ENCODE measurements at places on chromosomes 1 and 21.
A peak's percentile ranks its signal among the peaks of the same experiment; 100 is the strongest.

DNA sequence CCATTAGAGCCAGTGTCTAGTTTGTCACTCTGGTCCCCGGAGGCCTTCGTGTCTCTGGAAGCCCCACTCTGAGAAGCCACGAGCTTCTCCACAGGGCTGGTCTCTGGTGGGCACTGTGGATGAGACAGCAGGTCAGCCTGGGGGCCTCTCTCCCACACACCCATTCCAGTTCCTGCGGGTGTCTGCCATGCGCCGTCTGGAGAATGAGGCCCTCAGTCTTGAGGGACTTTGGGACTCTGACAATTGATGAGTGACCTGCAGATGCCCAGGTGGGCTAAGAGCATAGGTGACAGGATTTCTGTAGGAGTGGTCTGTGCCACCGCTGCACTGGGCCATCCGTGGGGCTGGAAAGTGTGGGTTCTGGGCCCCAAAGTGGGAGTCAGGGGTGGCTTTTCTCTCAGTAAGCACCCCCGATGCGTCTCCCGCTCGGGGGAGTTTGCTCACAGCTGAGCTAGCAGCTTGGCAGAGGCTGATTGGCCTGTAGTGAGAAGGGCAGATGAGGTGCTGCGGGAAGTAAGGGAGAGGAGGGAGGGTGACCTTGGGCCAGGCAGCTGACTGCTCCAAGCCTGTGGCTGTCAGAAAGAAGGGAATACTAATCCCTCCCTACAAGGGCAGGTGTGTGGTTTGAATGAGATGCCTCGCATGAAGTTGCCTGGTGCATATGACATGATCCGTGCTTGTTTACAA lies 26.4 kb downstream of the LHX4 start:
- DNase-seq, result no peak

GRCh38 chr21:38416791-38417190 lies 81.5 kb downstream of the ERG start:
- no peak for DNase-seq

DNA sequence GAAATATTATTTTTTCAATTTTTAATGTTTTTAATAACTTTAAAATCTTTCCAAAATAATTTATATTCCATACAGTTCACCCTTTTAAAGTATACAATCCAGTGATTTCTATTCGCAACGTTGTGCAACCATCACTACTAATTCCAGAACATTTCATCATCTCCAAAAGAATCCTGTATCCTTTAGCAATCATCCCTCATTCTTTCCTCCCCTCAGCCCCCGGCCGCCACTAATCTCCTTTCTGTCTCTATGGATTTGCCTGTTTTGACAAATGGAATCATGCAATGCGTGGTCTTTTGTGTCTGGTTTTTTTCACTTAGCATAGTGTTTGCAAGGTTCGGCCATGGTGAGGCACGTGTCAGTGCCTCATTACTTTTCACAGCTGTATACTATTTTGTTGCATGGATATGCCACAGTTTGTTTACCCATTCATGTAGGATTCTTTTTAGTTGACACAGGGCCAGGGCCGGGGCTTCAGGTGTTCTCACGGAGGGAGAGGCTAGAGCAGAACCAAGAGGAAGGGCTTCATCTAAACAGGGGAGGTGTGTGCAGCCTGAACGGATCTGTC lies 40.6 kb upstream of the ZBTB40 start:
- no peak for DNase-seq

DNA sequence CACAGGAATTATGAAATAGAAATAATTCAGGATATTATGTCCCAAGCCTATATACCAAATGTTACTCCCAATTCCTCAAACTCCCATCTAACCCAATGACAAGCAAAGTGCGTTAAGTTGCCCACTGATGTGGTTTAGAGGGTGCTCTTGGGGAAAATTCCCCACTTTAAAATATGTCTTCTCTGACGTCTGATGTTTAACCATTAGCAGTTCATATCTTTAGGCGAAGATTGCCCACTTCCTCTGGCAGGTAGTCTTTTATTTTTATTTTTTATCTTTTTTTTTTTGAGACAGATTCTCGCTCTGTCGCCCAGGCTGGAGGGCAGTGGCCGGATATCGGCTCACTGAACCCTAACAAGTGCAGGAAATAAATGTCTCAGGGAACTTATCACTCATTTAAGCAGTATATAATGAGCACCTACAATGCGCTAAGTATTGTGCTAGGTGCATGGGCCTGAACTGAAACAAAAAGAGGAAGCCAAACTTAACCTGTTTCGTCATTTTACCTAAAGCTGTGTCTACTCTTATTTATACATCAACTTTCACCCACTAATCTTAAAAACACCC lies 1.3 kb upstream of the LYST start:
- no peak for DNase-seq

- no peak for DNase-seq
These were observed 118.9 kb downstream of the GDAP2 start for GRCh38 chr1:117810553-117810952.

GRCh38 chr1:54808443-54809207 lies 7.5 kb upstream of the TTC22 start:
- DNase-seq, result no peak

- DNase-seq, result no peak
These were observed 63.9 kb upstream of the GRIK3 start for GRCh38 chr1:37098237-37098636.

GRCh38 chr1:170640581-170640980 lies 23.4 kb upstream of the PRRX1 start:
- DNase-seq, result no peak

- DNase-seq, result peak; percentile 47
These were observed 855 bp upstream of the IVNS1ABP start for GRCh38 chr1:185317886-185318310.

DNA sequence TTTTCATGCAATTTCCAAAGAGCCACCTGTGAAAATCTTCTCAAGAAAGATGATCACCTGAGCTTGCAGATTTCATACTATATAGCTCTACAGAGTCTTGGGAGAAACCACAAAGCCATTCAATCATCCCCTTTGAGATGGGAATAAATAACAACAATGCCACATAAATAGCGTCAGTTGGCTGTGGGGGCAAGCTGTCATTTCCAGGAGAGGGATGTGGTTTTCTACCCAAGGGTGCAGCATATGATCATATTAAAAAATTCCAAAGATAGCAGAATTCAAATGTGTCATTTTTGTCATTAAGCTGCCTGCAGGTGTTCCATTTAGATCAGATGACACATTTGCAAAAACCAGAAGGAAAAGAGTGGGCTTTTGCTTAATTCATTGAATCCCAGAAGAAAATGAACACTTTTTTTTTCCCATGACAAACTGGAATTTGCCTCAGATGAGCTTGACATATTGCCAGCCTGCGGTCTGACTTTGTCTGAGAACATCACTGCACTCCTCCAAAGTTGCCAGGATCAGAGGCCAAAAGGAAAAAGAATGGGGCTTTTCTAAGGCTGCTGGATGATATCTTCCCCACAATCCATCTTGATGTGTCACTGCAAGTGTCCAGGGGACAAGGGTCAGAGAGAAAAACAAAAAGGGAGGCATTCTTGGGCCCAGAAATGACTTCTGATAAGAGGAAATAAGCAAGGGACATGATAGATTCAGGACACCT lies 314.1 kb upstream of the USP25 start:
- DNase-seq, result no peak

GRCh38 chr1:18989176-18989799 lies 32.8 kb upstream of the IFFO2 start:
- DNase-seq, result no peak

GRCh38 chr1:11417162-11417561 lies 61.8 kb upstream of the DISP3 start:
- DNase-seq, result no peak

- DNase-seq, result no peak
These were observed 22.9 kb downstream of the KCNA10 start for GRCh38 chr1:110495926-110496600.

GRCh38 chr1:93345633-93346420 lies at the start of gene DR1:
Gene DR1 (plus strand): TSS chr1:93345907. CDS start chr1:93346646, 739 bp downstream.
- peak; percentile 86 for DNase-seq

DNA sequence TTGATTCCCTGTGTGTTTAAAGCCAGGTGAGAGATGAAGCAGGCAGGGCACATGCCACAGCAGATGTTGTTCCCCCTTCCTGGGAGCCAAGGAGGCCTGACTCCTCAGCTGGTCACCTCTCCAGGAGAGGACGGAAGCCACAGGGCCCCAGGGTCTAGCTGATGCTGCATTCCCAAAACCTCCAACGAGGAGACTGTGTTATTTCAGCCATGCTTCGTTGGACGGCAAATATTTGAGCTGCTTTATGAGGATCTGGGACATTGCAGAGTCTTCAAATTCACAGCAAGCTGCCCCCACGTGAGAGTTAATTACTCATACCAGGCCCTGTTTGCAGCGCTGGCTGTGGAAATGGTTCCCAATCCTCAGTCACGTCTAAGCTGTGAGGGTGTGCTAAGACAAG lies 85.3 kb downstream of the CDC7 start:
- no peak for DNase-seq
